ENCODE measurements at places on chromosomes 3 and 15.

- no peak for DNase-seq
Observed at GRCh38 chr3:144415492-144415891, 443.9 kb downstream of the DIPK2A start.

GRCh38 chr3:30319713-30320112 lies 286.7 kb upstream of the TGFBR2 start:
- DNase-seq = peak; percentile 73

DNA sequence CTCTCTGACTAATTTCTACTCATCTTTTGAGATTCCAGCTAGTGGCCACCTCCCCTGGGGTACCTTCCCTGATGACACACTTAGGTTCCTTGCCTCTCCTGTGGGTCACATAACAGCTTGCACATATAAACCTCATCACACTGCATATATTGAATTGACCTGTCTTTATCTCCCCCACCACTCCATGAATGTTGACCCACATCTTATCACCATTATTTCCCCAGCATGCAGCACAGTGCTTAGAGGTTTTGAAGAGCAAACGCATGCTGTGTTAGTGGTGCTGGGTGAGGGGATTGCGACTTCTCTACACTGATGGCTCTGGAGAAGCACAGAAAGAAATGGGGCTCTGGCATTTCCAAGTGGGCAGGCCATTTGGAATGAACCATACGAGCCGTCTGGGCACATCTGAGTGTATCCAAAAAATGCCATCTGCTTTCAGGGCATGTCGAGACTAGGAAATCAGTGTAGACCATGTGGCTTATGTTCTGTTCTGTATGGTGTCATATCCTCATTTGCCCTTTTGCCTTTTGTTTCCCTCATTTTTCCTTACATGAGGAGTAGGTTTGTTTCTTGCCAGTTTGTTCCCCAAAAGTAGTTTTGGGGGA lies 333.2 kb upstream of the TRIM42 start:
- peak; percentile 18 for DNase-seq

- DNase-seq = no peak
Observed at GRCh38 chr3:120311863-120312794, 27.1 kb upstream of the GPR156 start.

DNA sequence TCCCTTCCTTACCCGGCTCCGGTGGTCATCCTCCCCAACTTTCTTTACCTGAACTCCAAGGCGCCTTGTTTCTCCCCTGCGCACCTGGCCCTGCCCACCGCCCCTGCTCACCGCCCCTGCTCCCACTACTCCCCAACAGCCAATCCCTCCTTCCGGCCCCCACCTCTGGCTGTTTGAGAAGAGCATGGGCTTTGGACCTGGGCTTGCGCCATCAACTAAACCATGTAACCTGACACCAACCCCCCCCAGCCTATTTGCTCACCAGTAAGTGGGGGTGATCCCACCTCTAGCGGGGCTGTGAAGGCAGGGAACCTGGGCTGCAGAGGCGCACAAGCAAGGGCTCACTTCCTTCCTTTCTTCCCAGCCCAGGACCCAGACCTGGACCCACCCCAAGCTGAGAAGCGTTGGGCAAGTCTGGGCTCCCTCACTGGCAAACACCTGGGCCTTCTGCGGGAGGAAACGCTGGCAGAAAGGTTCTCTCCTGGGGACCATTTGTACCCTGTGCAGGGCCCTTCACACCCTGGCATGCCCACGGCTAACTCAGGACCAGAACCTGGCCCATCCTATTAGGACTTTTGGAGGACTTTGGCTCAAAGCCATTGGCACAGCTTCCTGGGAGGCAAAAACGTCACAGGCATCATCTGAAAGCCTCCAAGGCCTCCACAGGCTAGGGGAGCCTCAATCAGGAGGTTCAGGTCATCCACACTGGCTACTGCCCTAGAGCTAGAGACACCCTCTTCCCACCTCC lies at the start of gene PLXNB1:
TSS of gene PLXNB1 (minus strand) at position 127 of the 748 bp plus-strand sequence. CDS start 5,475 bp downstream, outside the sequence.
- DNase-seq = peak; percentile 93

DNA sequence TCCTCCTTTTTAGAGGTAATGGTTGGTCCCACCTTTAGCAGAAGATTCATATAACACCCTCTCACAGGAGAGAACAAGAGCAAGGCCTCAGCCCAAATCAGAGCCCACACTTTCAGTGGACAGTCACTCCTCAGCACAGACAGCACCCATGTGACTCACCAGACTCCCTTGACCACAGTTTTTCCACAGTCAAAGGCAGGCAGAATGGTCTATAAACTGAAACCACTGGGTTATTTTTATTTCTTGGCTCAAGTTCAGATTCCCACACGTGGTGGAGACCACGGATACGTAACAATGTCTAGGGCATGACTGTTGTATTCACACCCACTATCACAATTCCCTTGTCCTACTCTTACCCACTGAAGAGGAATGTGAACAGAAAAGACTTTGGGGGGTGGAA lies 237.8 kb upstream of the UBE2E1 start:
- no peak for DNase-seq

- no peak for DNase-seq
Observed at GRCh38 chr3:114375608-114376421, 82.0 kb downstream of the TIGIT start.

GRCh38 chr3:13544293-13544831 lies 4.6 kb upstream of the FBLN2 start:
- DNase-seq = no peak

DNA sequence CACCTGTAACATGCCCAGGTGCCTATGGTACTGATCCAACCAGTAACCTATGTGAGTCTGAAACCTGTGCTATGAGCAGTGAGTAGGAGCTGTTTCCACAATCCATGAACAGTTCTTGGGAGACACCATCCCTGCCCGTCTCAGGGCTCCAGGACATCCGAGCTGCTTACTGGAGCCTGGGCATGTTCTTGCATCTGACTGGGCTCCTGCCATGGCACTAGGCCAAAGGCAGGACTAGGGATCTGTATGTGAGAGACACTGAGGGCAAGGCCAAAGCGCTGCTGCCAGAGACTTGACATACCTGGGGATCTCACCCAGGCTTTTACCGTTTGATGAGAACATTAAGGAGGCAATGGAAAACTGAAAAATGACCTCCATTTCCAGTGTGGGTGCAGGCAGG lies 59.8 kb downstream of the WDR76 start:
- DNase-seq = no peak

DNA sequence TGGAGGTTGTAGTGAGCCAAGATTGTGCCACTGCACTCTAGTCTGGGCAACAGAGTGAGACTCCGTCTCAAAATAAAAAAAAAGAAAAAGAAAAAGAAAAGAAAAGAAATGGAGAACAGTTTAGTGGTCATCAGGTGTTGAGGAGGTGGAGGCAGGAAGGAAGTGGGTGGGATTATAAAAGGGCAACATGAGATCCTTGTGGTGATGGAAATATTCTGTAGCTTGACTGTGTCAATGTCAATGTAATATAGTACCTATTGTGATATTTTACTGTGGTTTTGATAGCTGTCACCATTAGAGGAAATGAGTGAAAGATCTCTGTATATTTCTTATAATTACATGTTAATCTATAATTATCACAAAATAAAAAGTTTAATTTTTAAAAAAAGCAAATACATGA lies 60.8 kb downstream of the TRAT1 start:
- DNase-seq = no peak

GRCh38 chr3:60582288-60582687 lies 669.0 kb downstream of the FHIT start:
- DNase-seq = no peak

DNA sequence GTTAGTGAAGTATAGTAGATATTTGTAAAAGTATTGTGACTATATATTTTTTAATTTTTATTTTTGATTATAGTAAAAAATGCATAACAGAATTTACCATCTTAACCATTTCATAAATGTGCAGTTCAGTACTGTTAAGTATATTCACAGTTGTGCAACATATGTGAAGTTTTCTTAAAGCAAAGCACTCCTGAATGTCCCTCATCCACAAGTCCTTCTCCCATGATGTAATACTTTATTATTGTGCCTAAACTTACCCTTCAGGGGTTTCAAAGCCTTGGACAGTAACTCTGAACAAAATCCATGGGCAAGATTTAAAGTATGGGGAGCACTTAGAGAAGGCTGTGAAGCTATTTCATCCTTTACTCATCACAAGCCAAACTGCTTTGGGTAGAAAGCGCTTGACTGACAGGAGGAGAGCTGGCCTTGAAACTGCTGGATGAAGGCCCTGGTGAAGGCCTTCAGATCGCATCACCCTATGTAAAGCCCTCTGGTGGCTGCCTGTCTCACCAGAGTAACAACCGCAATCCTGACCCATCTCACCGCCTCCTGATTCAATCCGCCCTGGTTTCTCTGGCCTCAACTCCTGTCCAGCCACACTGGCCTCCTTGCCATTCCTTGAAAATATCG lies 28.0 kb downstream of the LSM3 start:
- DNase-seq = peak; percentile 66

DNA sequence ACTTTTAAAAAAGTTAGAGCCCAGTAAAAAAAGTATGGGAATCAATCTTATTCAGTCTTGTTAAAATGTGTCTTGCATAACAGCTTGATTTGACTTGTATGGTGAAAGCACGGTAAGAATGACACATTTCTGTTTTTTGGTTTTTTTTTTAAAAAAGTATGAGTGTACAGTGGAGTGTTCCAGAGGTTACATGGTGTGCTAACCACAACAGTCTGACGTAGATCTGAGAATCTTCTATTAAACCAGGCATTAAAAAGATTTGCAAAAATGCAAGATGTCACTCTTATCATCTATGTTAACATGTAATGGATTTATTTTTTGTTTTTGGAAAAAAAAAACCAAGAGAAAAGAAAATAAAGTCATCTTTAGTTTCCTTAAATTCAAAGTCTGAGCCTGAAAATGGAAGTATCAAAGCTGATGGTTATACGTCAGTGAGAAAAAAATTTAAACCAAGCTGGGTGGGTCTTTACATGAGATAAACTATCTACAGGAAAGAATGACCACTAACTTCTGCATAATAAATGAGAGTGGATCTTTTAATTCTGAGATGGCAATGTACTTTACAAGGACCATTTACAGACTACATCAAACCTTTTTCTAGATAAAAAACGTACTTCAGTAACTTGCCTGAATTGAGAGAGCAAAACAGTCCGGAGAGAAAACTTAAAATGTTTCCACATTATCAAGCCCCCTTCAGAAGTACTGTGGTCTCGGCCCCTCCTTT lies 1.6 kb downstream of the GABPB1 start:
- no peak for DNase-seq

DNA sequence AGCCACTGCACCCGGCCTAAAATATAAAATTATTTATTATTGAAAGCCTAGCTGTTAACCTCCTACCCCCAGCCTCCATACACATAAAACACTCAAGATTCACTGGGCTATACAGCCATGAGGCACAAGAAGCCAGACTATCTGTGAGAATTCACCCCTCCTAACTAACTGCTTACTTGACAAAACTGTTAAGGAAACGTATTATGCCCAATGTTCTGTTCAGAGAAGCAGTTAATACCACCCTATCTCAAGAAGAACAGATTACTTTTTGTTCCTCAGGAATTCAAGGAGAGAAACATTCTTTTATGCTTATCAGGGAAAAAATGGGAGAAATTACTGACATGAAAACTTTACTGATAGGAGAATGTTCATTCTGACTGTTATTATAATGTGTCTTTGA lies 144.1 kb downstream of the BBX start:
- DNase-seq = no peak

DNA sequence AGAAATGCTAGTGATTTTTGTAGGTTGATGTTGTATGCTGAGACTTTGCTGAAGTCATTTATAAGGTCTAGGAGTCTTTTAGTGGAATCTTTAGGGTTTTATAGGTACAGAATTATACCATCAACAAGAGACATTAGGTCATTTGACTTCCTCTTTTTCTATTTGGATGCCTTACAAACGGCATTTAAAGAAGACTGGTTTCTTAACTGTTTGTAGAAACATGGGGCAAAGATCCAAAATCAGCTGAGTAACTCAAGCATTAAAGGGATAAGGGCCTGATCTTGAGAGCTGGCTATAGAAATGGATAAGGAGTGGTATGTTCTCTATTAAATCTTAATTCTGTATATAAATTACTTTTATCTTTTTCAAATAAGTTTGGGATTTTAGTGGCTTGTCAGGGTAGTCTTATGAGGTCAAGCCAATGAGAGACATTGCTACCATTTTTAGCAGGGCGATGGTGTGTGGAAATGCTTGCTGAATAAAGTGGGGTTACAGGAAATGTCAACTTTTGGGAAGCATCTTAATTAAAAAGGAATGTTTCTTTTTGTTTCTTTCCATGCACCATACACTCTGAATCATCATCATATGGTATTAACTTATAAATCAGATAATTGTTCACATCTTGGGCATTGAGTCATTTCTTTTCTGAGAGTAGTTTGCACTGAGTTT lies 197.7 kb upstream of the GBE1 start:
- no peak for DNase-seq

DNA sequence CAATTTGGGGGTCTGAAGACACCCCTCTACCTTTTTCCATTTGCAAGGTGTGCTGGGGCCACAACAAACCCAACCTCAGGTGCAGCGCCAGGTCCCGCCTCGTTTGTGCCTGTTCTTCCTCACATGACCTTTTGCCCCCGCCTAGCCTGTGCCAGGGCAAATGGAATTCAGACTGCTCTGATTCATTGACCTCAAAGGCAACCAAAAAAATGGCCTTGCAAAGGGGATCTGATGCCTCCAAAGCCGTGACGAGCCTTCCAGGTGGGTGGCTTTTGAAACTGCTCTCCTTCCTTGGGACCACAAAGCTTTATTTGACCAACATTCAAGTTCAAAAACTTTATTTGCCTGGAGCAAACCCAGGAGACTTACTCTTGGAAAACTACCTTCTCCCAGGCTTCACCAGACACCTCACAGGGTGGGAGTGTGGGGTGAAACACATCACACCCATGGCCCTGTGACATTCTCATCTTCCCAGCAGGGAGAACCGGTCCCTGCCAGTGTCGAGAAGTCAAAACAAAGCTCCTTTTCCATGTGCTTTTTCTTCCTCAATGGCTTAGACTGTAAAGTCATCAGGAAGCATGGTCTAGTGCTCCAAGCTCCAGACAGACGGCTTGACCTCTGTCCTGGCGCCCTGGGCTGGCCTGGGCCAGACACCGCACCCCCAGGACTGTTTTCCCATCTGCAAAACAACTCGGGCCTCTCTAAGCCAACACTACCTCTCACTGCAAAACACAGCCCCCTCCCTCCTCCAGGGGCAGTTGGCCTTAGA lies 103.9 kb upstream of the HES1 start:
- no peak for DNase-seq

- DNase-seq = no peak
Observed at GRCh38 chr3:140006331-140006730, 71.3 kb downstream of the CLSTN2 start.

DNA sequence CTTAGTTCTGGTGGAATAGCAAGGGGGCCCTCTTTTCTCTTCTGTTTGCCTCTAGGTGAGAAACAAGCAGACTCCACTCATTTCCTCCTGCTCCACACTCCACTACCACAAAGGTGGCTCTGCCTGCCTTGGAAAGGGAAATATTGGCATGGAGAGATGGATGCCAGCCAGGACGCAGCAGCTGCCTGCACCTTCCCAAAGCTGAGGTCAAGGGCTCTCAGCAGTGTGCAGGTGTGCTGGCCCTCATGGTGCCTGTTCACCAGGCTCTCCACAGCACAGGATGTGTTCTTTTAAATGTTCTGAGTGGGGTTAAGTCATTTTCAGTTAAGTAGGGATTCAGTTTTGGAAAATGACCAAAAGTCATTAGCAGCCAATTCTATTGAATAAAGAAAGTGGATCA lies 211.2 kb upstream of the STRIT1 start:
- no peak for DNase-seq
